NCI-H510A (cell line): ENCODE measurements at places on chromosomes 6 and 20.

DNA sequence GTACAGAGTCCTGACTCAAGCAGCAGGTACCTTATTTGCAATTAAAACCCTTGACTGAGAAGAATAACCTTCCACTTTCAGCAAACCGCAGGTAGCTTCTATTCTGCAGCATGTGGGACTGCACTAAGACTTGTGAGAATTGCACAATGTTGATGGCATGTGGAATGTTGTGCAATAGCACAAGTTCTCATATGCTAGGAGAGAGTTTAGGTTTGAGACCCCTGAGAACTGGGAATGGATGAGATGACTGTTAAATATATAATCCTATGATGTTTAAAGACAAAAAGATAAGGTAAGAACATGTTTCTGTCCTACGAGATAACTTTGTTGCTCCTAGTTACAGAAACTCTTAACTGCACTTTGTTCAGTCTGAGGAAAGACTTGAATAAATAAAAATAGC is 194.6 kb downstream of the OTOR start:
- DNase-seq, result no peak

GRCh38 chr6:31782126-31782855 is 5.2 kb upstream of the VWA7 start:
- no peak for DNase-seq

DNA sequence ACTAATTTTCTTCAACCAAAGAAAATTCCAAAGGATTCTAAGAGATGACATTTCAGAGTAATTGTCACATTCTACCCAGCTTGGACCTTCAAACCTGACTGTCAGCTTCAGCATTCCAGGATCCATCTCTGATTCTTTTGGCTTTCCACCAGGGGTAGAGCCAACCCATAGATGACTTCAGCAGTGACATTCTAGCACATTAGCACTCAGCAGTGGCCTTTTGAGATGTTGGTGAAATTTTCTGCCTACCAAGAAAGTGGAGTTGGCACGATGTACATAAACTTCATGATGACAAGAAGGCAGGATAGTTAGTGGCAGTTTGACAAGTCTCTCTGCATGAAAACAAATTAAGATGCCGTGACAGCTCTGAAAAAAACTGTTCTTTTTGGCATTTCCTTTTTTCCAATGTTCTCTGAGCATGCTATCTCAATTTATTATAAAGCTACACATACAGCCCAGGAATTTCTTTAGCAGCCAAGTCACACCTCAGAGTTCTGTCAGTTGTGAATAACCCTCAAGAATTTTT is 466.5 kb upstream of the RNF217 start:
- DNase-seq, result no peak

DNA sequence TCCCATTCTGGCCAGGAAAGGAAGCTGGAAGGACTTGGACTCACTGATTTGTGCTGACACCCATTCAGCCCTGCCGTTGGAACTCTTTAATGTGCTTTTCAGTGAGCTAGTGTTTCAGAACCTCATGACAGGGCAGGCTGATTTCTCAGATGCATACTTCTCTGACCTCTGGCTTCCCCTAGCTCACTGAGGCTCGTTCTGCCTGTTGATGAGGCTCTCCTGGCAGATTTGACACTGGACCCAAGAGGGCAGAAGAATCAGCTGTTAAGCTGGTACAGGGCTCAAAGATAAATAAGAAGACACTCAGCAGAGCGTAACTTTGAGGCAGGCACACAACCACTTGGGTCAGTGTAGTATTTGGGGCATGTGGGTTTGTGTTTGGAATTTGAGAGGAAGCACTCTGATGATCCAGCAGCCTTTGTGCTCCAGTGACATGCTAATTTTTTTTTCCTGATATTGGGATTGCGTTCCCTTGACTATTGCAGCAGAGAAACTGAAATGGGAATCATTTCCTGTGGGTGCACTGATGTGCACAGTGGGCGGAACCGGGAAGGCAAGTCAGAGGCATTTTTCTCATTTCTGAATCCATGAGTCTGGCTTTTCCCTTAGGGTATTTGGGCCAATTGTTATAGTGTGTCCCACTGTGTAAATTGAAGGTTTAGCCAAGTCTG is 80.2 kb downstream of the CARMIL1 start:
- no peak for DNase-seq

- no peak for DNase-seq
Observed at GRCh38 chr20:53101992-53102760, 130.0 kb downstream of the TSHZ2 start.

DNA sequence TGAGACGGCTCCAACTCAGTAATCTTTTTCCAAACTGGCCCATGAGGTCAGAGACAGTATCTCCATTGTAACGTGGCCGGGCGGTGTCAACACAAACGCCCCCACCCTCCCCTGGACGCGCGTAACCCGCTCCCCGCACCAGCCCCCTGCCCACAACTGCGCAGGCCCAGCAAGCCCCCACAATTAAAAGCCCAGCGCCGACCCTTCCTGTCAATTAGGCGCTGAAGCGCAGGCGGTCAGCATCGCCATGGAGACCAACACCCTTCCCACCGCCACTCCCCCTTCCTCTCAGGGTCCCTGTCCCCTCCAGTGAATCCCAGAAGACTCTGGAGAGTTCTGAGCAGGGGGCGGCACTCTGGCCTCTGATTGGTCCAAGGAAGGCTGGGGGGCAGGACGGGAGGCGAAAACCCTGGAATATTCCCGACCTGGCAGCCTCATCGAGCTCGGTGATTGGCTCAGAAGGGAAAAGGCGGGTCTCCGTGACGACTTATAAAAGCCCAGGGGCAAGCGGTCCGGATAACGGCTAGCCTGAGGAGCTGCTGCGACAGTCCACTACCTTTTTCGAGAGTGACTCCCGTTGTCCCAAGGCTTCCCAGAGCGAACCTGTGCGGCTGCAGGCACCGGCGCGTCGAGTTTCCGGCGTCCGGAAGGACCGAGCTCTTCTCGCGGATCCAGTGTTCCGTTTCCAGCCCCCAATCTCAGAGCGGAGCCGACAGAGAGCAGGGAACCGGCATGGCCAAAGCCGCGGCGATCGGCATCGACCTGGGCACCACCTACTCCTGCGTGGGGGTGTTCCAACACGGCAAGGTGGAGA is at the start of the genes HSPA1A and HSPA1L:
HSPA1A (plus strand) TSS at position 519 of the 814 bp plus-strand sequence; CDS start at position 733, 214 bp downstream.
HSPA1L (minus strand) TSS at position 259 of the 814 bp plus-strand sequence. CDS start 3,311 bp downstream, outside the sequence.
- peak; percentile 92 for DNase-seq

DNA sequence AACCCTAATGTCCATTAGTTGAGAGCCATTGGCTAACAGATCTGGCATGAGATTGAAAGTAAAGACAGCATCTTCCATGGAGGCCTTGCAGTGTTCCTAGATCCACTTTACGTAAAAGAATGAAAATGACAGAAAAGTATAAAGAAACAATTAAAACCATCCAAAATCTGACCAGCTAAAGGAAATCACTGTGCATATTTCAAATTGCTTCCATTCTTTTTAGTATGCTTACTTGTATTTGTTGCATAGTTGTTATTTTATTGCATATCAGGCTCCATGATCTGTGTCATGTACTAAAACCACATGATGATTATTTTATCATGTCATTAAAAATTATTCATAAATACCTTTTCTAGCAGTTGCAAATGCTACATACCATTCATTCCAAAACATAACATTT is 67.9 kb downstream of the GCLC start:
- DNase-seq, result no peak

DNA sequence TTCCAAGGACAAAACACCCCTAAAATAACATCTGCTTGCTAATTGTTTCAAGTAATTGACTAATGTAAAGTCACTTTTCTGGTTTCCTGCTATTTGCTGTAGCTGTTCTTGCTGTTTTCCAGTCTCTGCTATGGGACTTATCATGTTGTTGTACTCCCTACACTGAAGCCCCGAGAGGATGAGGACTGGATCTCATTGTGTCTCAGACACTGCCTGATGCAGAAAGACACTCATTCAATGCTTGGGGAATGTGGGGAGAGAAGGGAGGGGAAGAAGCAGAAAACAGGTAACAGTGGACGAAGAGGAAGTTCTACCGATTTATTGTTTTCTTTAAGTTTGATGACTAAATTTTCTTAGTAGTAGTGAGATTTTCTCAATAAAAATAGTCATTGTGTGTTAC is 79.8 kb downstream of the DOK5 start:
- no peak for DNase-seq

DNA sequence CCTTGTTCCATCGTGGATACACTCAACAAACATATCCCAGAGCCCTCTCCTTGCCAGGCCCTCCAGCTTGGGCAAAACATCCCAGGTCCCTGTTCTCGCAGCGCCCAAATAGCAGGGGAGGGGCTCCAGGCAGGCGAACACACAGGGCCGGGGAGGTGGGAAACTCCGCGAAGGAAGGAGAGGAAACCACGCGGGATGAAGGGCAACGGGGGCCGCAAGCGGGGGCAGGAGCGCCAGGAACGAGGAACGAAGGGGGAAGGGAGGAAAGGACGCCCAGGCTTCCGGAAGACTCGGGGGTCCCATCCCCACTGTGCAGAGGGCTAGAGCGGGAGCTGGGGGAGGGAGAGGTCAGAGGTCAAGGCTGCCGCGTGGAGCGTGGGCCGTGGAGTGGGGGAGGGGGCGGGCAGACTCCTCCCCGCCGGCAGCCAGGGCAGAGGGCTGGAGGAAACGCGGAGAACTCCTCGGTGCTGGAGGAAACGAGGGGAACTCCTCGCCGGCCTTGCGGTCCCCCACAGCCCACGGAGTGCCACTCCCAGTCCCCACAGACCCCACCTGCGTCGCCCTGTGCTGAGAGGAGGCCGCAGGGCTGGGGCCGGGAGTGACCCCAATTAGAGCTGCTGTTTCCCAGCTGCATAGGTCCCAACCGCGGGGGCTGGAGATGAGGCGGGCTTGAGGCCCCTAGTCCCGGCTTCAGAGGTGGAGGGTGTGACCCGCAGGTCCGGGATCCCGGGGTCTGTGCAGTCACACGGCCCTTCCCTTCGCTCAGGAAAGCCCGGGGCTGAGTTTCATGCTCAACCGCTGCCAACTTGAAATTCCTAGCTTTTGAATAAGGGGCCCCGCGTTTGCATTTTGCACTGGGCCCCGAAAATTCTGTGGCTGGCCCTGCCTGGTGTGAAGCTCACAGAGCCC is 1.2 kb upstream of the RBM38 start:
- DNase-seq, result no peak

- DNase-seq, result no peak
Observed at GRCh38 chr20:19791887-19792286, 33.8 kb downstream of the RIN2 start.

DNA sequence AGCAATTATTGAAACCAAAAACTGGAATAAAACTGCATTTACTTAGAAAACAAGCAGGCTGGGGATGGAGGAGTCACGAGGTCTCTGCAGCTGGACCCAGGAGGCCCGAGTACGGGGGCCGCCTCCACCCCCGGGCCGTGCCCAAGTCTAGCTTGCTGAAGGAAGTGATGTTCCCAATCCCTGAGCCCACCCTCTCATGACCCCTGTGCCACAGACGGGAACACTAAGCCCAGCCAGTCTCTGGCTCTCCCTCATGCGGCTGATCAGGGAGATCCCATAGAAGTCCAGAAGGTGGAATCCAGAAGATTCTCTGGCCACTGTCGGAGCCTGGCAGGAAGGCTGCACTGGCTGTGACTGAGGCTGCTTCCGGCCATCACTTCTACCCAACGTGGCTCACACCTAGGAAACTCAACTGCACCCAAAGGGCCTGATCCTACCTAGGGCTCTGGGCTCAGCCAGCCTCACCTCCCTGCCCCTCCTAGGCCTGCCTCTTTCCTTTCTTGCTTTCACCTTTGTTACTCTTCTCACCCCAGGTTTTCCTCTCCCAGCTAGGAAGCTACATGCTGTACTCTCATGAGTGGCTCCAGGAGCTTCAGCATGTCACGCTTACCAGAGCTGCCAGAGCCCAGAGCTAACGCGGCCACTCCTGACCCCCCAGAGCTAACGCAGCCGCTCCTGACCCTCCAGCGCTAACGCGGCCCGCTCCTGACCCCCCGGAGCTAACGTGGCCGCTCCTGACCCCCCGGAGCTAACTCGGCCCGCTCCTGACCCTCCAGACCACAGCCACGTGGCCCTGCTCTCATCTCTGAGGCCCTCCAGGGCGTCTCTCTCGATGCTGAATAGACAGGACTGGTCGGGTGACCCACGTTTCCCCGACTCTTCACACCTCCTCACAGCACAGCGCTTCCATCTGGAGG is 24.7 kb upstream of the HELZ2 start:
- no peak for DNase-seq

- no peak for DNase-seq
Observed at GRCh38 chr20:38159957-38160756, 4.9 kb downstream of the TGM2 start.

GRCh38 chr20:14956538-14956937 is 619.1 kb upstream of the FLRT3 start:
- DNase-seq, result no peak

DNA sequence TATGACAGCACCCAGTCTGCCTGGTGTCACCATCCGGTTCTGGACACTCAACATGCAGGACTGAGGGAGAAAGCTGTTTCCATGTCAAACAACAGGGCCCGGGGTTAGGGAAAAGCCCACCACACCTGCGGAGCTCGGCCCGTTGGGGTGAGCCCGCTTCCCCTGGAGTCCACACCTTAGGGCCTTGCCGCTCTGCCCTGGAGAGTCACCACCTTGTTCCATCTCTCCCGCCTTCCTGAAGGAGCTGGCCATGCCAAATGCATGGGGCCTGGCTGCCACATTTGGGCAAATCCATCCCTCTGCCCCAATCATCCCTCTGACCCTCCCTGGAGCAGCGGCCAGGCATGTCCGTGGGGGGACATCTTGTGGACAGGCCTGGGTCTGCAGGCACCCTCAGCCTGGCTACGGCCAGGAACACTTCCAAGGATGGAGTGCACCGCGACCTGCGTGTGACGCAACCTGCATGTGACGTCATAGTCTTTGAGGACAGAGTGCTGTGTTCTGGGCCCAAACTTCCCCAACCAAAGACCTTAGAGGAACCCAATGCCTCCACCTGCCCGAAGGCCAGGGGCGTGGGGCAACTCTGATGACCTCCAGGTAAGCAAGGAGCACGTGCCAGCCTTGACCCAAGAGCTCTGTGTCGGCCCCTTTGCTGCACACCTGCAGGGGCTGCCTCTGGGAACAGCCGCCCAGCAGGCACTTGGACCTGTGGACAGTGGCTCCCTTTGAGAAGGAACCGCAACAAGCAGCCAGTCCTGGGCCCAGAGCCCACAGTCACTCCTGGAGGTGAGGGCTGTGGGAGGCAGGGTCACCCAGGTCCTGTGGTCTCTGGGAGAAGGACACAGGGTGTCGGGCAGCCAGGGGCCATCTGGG is 1.7 kb downstream of the CABLES2 start:
- no peak for DNase-seq

GRCh38 chr6:54754406-54754805 is 92.2 kb upstream of the FAM83B start:
- no peak for DNase-seq

DNA sequence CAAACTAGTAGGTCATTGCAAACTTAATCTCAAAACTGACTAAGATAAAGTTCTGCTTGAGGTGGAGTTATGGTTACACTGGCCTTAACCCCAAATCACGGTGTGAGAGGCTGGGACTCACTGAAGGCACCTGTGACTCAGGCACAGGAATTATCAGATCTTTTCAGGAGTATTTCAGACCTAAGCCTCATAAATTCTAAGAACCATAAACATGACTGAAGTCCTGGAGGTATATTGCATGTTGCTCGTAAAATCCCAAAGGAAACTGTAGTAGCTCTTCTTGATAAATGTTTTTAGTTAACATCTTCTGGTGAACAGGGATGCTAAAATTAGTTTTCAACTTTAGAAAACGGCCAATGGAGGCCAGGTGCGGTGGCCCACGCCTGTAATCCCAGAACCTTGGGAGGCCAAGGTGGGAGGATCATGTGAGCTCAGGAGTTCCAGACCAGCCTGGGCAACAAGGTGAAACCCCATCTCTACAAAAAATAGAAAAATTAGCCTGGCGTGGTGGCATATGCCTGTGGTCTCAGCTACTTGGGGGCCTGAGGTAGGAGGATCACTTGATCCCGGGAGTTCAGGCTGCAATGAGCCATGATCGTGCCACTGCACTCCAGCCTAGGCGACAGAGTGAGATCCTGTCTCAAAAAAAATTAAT is 36.5 kb downstream of the DZANK1 start:
- no peak for DNase-seq

GRCh38 chr6:17352302-17352701 is 41.1 kb upstream of the CAP2 start:
- no peak for DNase-seq
